NCI-H1105 treated with DMSO at 0.1 percent for 48 hours (cell line): ENCODE measurements at places on chromosomes 4 and X.
A peak's percentile ranks its signal among the peaks of the same experiment; 100 is the strongest.

GRCh38 chr4:150395872-150396271, 186.1 kb upstream of the MAB21L2 start:
- DNase-seq = no peak

DNA sequence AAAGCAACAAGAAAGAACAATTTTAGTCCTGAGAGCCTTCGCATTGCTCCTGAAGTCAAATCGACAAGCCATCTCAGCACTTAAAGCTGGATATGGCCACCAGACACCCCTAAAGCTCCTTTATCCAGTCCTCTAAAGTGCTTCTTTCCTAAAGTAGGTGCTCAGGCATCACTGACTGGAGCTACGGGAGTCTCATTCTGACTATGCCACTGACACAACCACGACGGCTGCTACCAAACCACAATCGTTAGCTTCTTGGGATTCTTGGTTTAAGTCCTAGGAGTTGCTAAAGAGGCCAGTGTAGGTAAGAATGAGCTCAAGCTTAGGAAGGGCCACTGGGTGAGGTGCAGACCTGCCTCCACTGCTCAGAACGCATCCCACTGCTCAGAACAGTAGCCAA, 1.0 kb downstream of the SLC10A6 start:
- no peak for DNase-seq

DNA sequence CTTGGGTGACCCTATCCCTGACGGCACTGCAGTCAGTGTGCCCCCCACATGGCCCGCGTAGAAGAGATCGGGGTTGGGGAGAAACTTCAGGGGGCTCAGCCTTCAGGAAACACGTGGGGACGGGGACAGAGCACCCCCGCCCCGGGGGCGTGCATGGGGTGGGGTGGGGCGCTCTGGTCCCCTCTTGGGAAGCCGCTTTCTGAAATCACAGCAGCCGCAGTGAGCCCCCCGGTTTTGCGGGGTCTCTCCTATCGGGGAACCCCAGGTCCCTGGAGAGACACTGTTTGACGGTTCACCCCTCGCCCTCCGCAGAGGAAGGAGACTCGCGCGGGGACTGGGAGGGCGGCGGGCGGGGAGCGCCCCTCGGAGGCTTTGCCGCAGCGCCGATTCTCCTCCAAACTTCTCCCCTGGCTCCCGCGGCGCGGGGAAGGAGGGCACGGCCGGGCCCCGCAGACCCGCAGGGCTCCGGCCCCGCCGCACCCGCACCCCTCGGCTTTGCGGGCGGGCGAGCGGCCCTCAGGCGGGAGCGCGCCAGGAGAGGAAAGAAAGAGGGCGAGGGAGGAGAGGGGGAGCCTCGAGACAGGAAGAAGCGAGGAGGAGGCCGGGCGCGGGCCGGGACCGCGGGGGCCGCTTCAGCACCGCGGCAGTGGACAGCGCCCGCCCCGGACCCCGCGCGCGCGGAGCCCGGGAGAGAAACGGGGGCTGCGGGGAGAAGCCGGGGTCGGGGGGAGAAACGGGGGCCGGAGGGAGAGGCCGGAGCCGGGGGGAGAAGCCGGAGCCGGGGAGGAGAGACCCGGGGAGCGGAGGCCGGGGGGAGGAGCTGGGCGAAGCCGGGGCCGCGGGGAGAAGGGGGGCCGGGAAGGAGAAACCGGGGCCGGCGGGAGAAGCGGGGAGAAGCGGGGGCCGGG, 612 bp downstream of the CPLX1 start:
- no peak for DNase-seq

- DNase-seq = no peak
Measured at GRCh38 chr4:37244583-37245390, at the start of gene NWD2. TSS of gene NWD2 (plus strand) at chr4:37244743. CDS start at chr4:37245068, 325 bp downstream.

DNA sequence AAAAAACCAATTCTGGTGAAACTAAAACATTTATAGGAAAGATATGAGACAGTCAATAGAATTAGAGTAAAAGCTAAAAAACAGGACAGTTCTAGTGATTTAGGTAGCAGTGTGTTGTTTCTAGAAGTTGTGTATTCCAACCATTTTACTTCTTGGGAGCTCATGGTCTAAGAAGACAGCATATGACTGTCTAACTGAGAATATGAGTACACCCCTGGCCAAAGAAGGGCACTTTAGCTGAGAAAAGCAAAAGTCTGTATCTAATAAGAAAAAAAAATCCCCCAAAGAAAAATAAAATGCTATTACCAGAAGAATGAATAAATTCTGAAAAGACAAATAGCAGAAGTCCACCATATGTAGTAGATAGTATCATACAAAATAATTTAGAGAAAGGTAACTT, 26.4 kb downstream of the EREG start:
- DNase-seq = no peak

- DNase-seq = no peak
Measured at GRCh38 chr4:139725236-139725635, 59.6 kb downstream of the MGST2 start.

- DNase-seq = no peak
Measured at GRCh38 chr4:41452484-41453225, 85.3 kb upstream of the LIMCH1 start.

GRCh38 chrX:11375614-11376119, 82.5 kb downstream of the AMELX start:
- no peak for DNase-seq

GRCh38 chrX:141924293-141924692, 20.6 kb downstream of the MAGEC1 start:
- no peak for DNase-seq

- DNase-seq = no peak
Measured at GRCh38 chr4:77651820-77652219, 46.2 kb downstream of the CXCL13 start.

- no peak for DNase-seq
Measured at GRCh38 chr4:152771741-152772533, 7.6 kb downstream of the TIGD4 start.

- no peak for DNase-seq
Measured at GRCh38 chrX:44843318-44843702, 511 bp upstream of the DUSP21 start.

DNA sequence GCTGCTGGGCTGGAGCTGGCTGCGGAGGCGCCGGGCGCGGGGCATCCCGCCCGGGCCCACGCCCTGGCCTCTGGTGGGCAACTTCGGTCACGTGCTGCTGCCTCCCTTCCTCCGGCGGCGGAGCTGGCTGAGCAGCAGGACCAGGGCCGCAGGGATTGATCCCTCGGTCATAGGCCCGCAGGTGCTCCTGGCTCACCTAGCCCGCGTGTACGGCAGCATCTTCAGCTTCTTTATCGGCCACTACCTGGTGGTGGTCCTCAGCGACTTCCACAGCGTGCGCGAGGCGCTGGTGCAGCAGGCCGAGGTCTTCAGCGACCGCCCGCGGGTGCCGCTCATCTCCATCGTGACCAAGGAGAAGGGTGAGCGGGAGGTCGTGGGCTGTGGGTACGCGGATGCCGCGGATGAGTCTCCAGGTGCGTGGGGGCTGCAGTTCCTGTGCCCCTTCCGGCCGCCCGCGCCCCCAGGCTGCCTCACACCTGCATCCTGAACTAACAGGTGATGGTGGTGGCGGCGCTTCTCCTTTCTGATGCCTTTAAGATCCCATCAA, 499 bp downstream of the CYP2U1 start:
- peak; percentile 31 for DNase-seq

DNA sequence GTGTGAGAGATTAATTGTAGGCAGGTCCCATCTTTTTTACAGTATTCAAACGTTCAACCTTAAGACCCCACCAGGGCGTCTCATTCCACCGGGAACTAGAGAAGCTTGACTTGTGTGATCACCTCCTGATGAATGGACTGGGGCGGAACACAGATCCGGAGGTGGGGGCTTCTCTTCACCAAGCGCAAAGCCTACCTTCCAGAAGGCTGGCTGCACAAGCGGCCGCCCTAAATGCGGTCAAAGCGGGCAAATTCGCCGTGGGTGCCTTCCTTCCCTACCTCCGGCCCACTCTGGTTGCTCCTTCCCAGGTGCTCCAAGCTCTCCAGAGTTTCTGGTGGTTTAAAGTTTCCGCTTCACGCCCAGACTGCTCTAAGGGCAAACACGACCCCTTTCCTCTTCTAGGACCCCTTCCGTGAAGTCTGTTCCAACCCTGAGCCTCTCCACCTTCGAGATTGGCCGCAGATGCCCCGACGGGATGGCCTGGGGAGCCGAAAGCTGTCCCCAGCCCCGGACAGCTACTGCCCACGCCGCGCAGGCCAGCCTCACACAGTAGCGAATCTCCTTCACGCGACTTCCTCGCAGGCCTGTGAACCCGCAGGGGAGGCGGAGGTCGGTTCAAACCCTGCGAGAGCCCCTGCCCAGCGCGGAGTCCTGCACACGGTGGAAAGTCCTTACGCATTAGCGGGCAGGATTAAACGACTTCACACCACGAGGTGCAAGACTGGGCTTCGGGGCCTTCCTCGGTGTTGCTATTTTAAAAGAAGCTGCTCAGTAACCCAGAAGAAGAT, 1.6 kb upstream of the WWC2 start:
- DNase-seq = no peak

DNA sequence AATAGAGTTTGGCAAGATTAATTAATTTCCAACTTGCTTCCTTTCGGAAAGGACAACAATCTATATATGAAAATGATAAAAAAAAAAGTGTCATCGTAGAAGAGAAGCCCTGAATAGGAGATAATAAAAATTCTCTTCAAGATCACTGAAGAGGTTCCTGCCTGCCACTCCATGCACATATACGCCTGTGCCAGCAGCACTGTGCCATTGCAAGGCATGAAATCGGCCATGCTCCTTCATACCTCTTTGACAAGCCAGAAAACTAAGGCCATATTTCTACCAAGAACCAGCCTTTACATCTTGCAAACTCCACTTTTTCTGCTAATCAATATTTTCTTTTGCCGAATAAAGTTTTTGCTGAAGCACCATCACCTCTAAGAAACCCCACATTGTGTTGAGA, 365.5 kb downstream of the CXXC4 start:
- DNase-seq = no peak

GRCh38 chr4:185171373-185172071, 28.5 kb downstream of the SLC25A4 start:
- DNase-seq = no peak

- DNase-seq = no peak
Measured at GRCh38 chr4:117873779-117874178, 160.5 kb upstream of the NDST3 start.

- no peak for DNase-seq
Measured at GRCh38 chr4:170336238-170336775, 246.6 kb upstream of the AADAT start.

GRCh38 chr4:99645036-99645435, 12.6 kb downstream of the C4orf54 start:
- no peak for DNase-seq

- no peak for DNase-seq
Measured at GRCh38 chr4:71677568-71677967, 106.3 kb downstream of the GC start.

DNA sequence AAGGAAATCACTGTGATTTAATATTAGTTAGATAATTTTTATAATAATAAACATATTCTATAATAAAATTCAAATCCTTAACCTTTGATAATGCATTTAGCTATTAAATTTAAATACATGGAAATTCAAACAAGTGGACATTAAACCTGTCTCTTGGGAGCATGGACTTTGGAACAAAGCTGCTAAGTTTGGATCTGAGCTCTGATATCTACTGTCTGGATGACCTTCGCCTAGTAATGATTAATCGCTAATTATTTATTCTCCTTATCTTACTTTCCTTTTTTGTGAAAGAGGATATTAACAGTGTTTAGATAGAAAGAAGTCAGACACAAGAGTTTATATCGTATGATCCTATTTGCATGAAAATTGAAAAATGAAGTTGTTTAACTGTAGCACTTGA, 980.9 kb downstream of the FSTL5 start:
- DNase-seq = no peak

- DNase-seq = no peak
Measured at GRCh38 chr4:95091272-95091671, 333.5 kb downstream of the BMPR1B start.

DNA sequence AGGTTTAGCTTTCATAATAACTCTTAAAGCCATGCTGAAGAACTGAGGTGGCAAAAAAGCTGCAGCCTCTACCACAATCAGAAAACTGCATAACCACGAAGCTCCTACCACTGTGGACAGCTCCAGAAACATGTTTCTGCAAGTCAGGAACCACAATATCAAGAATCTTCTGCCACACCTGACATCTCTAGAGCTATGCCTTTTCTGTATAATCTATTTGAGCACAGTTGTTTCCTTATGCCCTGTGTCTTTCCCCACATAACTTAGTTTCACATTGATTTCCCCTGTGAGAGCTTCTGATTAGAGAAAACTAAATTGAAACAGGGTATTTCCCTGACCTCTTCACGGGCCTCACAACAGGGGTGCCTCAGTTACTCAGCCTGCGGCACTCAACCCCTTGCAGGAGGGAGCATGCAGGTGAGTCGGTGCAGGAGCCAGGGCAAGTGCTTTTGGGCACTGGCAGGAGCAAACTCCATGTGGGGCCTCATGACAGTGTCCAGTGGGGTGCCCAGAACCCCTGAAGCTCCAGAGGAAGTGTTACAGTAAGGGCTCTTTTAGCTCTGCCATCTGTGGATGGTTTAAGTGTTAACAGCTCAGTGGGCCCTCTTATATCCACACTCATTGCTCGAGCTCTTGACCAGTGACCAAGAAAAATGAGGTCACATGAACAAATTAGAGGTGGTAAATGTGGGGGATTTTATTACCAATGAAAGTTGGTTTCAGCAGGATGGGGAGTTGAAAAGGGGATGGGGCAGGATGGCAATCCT, 132.8 kb upstream of the BMP3 start:
- DNase-seq = no peak

DNA sequence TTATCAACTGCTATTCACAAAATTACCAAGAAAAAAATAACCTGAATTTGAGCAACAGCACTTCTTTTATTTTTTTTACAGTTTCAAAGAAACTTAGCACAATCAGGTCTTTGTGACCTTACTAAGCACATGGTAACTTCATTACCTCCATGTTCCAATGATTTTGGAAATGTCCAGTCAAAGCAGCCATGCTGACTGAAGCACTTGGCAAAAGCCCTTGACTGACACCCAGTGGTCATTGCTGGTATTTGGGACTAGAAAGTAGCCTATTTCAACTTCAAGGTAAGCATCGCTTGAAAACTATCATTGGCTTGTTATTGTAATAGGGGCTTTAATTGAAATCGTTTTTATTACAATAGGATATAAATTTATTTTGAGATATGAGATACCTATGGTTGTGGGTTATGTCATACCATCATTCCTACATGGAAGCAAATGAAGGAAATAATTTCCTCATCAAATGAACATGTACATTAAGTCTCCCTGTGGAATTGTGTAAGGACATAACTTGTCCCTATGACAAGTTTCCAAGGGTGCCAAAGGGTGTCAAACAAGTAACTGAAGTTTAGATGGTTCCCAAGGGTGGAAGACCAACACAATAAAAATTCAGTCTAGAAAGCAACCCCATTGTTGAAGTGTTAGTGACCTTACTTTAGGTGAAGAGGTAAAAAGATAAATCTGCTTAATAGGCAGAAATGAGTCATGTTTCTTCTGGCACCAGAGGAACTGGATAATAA, 15.2 kb upstream of the ANXA10 start:
- DNase-seq = peak; percentile 35

- DNase-seq = no peak
Measured at GRCh38 chr4:10656420-10656819, 28.1 kb downstream of the CLNK start.

DNA sequence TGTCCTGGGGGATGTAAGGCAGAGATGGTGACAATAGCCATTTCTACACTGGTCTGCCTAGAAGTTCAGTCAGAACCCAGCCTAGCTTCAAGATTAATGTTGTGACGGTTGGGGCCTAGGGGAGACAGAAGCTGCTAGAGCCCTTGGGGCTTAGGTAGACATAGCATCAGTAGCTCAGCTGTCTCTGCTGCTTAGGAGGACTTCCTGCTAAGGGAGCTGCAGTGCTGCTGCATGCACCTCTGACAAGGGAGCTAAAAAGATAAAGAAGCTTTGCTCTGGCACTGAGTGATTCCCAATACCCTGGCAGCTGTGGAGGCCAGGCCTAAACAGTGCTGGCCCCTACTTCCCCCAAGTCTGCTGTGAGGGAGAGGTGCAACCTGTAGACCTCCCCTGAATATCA, 116.0 kb downstream of the CT47B1 start:
- no peak for DNase-seq
